ENCODE measurements at places on chromosomes 2 and 18.

DNA sequence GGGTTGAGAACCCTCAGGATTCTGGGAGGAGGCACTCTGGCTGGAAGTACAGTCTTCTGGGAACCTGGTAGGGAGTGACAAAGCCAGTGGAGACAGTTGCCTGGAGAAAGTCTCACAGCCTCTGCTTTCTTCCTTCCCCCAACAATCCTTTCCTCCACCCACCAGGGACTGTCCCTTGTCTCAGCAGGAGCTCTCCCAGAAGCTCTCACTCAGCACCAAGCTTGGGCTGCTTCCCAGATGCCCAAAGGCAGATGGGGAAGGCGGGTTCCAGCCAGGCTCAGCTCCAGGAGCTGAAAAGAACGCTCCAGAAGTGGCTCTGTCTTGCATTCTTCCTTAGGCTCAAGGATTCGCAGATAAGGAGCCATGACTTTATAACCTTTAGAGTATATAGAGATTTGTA, 7.6 kb upstream of the NAGK start:
- DNase-seq: no peak

DNA sequence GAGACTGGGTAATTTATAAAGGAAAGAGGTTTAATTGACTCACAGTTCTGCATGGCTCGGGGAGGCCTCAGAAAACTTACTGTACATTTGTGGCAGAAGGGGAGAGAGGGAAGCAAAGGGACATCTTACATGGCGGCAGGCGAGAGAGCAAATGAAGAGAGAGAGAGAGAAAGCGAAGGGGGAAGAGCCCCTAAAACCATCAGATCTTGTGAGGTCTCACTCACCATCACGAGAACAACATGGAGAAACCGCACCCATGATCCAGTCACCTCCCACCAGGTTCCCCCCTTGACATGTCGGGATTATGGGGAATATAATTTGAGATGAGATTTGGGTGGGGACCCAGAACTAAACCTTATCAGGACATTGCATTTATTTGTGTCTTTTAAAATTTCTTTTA, 75.9 kb downstream of the ACSL3 start:
- no peak for DNase-seq

DNA sequence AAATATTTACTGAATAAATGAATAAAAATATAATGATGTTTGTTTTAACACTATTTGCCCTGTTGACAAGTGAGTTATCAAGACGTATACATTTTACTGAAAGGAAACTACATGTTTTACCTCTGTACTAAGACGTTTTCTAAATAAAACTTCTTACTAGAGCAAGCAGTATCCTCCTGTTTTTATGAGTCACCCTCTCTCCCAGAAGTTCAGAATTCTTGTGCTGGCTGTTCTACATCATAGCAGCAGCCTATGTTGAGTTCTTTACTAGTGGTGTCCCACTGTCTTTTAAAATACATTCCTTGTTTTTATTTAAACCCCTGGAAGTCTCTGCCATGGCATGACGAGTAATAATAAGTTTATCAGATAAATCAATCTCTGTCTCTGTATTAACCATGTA, 297.4 kb downstream of the CALCRL start:
- no peak for DNase-seq

DNA sequence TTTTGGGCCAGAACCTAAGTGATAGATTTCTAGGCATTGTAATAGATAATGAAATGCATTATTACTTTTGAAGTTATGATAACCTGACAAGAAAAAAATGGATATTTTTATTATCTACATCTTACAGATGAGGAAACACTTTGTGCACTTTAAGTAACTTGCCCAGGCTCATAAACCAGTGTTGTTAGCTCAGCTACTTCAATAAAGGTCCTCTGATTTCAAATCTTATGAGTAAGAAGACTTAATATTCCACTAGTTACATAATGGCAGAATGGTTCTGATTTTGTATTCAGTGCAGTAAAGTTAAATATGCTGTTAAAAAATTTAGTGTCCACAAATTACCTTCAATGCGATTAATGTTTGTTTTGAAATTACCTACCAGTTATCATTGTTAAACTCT, 199.0 kb downstream of the BABAM2 start:
- no peak for DNase-seq

DNA sequence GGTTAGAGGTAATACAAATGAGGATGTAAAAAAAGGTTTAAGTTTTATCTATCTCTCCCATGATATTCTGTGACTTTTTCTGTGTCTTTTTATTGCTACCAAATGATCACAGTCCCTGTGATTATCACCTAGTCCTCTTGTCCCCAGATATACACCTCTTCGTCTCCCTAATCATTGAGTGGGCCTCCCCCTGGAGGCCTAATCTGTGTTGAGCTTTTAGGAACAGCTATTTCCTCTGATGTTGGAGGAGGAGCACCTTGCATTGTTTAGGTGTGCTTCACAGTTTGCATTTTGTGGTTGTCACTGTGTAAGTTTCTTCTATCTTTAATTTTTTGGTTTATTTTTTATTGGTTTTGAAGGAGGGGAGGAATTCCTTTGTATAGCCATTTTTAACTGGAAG, 33.3 kb downstream of the CCDC85A start:
- DNase-seq: no peak

DNA sequence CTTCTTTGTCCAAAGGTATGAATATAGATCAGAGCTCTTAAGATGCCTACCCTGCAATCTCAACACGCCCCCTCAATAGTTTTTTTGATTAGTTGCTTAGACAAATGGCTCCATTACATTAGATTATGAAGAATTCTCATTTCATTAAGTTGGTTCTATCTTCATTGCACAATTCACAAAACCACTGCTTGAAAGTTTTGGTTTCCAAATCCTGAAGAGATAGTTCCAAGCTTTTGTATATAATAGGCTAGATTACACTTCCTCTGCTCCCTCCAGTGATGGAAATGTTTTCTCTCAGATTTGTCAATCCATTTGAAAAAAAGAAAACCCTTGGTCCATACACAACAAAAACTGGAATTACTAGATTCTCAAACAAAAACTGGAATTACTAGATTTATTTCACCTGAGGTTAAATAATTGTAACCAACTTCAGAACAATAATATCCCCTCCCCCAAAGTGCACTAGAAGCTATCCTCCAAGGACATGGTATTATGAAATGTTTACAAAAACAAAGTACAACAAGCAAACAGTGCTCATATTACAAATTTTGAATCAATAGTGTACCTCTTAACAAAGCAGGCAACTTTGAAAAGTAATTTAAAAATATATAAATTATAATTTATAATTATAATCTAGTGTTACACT, 6.8 kb upstream of the TLK1 start:
- DNase-seq: no peak

DNA sequence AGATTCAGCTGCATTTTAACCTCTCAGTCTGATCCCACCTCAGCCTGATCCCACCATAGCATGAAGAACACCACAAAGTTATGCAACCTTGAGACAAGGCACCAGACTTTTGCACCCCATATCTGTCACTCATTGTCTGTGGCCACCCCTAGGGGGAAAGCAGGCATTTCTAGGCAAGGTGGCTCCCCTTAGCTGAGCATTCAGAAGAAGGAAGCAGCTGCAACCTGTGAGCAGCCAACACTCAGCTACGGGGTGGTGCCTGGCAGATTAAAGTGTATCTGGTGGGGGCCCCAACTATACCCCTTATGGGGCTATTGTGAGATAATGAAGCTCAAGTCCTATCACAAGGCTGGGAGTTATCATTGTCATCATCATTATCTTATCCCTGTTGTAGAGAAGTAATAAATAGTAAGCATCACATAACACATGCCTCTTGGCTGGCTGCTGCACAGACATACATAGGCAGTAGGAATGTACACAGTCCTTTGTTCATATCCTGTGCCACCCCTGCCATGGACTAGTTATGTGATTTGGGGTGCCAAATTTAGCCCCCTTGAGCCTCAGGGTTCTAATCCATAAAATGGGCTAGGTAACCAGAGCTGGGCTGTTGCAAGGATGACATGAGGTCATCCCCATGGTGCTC, 20.6 kb upstream of the TMEM163 start:
- DNase-seq: no peak

DNA sequence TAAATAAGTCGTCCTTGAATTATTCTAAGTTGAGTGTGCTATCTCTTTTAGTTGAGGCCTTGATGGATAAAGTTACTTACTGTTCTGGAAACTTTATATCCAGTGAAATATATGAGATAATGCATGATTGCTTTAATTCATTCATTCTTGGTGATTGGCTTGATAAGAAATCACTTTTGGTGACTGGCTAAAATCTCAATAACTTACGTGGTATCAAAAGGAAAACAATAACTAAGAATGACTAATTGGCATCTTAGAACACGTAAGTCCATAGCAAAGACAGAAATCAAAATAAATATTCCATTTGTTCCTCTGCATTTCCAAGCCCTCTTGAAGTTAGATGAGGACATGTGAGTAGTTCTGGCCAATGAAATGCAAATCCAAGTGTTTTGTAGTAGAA, 251.6 kb downstream of the NUP35 start:
- no peak for DNase-seq

DNA sequence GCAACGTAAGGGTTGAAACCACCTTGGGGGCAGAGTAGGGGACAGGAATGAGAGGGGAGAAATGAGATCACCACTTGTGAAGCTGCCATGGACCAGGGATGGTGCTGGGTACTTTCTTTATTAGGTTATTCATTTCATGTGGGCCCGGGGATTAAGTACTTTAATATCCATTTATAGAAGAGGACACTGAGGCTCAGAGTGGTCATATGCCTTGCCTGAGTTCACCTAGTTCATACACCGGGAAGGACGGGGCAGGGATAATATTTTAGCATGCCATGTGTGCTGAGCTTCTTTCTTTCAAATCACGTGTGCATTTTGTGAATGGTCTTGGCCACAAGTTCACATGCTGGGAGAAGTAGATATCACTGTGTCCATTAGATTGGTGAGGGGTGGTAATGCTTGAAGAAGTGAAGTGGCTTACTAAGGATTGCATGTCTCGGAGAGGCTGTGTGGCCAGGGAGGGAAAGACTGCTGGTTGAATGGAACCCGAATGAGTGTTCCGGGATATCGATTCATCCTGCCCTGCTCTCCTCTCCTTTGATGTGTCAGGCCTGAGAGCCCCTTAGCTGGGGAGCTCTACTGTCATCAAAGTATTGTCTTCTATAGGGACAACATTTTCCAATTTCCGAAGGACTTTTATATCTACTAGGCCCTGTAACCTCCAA, 187.1 kb downstream of the MYCN start:
- no peak for DNase-seq

DNA sequence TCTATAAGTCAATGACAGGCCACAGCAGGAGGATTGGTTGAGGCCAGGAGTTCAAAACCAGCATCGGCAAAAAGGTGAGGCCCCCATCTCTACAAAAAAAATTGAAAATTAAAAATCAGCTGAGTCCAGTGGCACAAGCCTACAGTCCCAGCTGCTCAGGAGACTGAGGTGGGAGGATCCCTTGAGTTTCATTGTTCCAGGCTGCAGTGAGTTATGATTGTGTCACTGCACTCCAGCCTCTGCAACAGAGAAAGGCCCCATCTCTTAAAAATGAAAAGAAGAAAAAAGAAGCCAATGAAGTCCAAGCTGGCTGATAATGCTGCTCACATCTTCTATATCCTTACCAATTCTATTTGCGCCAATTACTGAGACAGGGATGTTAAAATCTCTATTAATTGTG, 39.1 kb downstream of the MRPS5 start:
- DNase-seq: no peak

DNA sequence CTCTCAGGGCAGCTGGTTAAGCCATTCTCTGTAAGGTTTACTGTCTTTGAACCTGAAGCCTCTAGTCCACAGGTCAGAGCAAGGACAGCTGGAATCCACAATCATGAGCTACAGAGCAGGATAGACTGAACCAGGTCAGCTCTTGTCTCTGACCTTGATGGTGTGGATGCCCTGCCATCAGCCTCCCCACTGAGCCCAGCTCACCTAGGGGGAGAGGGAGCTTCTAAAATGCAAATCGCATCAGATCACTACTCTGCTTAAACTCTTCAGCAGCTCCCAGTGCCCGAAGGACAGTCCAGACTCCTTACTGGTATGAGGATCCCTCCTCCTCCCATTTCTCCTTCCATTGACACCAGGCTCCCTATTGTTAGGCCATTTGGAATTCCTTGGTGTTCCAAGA, 255.3 kb upstream of the CCDC68 start:
- no peak for DNase-seq

- DNase-seq: no peak
Observed at GRCh38 chr18:64131314-64131713, 17.6 kb downstream of the LINC00305 start.

- no peak for DNase-seq
Observed at GRCh38 chr2:177673602-177674595, 281.3 kb downstream of the AGPS start.

GRCh38 chr2:181646415-181646987, 10.4 kb downstream of the CERKL start:
- DNase-seq: no peak

GRCh38 chr2:38465789-38466127, 88.7 kb upstream of the ATL2 start:
- no peak for DNase-seq

DNA sequence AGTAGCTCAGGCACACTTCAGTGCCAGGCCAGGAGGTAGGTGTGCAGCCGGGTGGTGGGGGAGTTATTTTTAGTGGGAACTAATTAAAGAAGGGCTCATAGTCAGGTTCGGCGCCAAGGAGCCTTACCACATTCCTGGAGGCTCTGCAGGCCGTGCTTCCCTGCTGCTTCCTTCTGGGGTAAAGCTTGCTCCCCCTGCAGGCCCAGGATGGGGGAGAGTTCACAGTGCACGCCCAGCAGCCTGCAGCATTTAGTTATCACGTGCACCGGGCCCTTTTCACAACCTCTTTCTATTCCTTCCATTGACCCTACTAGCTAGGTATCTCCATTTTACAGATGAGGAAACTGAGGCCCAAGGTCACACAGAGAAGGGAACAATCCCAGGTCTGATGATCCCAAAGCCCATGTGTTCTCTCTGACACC, 2.5 kb downstream of the KCNF1 start:
- DNase-seq: no peak

GRCh38 chr2:9315280-9315847, 108.0 kb downstream of the ITGB1BP1 start:
- no peak for DNase-seq

- DNase-seq: no peak
Observed at GRCh38 chr2:30106543-30106942, 40.3 kb upstream of the YPEL5 start.

- no peak for DNase-seq
Observed at GRCh38 chr2:198376677-198377076, 572.3 kb downstream of the PLCL1 start.

DNA sequence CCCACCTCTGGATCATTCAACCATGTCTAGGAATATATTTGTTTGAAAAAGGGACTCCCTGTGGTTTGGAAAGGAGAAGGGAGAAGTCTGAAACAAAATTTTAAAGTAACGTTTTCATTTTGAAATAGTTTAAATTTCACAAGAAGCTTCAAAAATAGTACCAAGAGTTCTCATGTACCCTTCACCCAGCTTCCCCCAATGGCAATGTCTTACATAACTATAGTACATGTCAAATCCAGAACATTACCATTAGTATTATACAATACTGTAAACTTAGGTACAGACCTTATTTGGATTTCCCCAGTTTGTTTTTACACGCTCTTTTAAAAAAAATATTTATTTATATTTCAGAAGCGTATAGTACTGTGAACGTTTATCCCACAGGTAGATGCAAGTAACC, 4.0 kb upstream of the LYG2 start:
- no peak for DNase-seq
